Neural progenitor cell (in vitro differentiated cells): ENCODE measurements at places on chromosomes 6 and 20. TPM values are rescaled to one million over a fixed set of nuclear protein-coding genes. Genes with fewer than 3 reads are reported as not detected.

DNA sequence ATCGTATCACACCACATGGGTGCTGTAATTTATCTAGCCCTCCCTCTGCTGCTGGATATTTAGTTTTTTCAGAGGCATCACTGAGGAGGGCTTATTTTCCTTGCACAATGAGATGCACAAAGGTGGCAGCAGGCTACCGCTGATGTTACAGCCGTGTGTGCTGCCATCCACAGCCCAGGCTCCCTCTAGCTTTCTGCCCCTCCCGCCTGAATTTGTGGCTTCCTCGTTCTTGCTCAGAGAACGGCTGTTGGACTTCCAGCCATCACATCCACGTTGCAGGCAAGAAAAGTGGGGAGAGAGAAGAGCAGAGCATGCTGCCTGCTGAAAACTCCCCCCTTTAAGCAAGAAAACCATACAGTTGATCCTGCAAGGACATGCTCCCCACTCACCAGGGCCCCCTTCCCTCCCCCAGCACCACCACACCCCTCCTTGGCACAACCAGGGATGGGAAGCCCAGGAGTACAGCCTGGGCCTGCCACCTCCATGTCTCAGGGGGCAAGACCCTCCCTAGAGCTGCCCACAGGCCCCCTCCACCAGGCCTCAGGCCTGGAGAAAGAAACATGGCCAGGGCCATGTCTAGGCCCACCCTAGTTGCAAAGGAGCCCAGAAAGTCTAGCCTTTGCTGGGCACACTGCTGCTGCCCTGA is 102.6 kb downstream of the MRPL14 start:
- no peak for DNase-seq

DNA sequence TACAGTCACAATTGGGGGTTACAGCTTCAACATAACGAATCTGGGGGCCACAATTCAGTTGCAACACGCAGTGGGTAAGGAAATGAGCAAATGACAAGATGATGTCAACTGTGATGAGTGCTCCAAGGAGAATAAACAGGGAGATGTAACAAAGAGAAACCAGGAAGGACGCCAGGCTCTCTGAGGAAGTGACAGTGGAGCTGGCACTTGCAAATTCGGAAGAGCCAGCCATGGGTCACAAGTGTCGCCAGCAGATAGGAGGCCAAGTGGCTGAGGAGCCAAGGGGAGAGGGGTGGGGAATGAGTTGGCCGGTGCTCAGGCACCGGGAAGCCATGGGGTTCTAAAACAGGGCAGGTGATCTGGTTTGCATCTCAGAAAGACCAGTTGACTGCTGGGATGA is 136.4 kb downstream of the EYA2 start:
- DNase-seq = no peak

- DNase-seq = no peak
Observed at GRCh38 chr6:75347898-75348610, 63.5 kb upstream of the TMEM30A start.

DNA sequence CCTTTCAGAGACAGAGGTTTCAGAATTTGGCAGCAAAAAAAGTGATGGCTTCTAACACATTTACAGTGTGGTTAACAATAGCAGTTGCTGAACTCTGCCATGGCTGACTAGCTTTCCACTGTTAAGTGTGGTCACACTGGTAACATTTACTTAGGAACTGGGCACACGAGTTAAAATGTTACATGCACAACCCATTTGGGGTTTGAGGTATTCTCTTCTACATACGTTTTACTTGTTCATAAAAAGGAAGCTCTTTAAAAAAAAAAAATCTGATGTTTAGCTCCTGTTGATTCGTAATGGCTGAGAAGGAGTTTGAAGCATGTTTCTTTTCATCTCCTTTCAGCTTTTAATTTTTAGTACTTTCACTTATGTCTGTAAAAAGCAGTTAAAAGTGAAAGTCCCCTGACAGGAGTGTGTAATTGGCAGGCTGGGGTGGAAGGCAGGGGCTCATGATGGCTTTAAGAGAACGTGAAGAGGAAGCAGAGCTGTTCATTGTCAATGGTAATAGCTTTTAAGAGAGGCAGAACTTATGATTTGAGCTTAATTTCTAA is 245.9 kb downstream of the FARS2 start:
- no peak for DNase-seq

The C6orf118 gene
- 2.2 and 4.2 TPM in 2 replicates for total RNA-seq

The ZKSCAN3 gene
- total RNA-seq = 9.0 and 12.3 TPM in 2 replicates

The PBOV1 gene
- total RNA-seq = not detected in 2 replicates

DNA sequence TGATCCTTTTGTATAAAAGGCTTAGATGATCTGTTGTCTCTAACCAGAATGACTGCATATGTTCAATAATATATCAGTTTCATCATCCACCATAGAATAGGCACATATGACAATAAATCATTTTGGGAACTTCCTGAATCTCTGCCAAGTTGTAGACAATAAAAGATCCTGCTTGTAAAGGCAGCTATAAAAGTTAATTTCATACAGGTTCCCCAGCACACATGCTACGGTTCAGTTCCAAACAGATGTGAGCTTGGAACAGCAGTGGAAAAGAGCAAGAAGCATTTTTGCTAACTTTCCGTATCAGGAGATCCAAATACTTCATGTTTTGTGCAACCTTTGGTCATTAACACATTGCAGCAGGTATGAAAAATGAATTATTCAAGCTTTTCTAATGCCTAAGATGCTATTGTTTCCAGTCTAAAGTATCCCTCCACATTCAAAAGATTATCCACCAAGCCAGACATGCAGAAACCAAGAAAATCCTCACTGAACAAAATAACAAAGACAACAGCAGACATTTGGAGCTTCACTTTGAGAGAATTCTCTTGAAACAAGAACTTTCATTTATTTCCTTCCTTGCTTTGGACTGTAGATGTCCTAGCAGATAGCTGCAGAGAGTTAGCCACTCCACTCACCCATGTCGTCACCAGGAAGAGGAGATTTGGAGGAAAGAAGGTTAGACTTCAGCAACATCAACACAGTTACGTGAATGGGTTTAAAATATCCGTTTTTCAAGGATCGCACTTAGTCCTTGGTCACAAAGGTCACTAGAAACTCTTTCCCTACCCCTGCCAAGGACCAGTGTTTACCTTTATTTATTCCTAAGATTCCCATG is 453.5 kb upstream of the JARID2 start:
- DNase-seq = no peak
